COLO829 (cell line): ENCODE measurements at places on chromosomes 6 and 20.

GRCh38 chr6:132746048-132746447 lies 11.7 kb downstream of the VNN2 start:
- no peak for DNase-seq

DNA sequence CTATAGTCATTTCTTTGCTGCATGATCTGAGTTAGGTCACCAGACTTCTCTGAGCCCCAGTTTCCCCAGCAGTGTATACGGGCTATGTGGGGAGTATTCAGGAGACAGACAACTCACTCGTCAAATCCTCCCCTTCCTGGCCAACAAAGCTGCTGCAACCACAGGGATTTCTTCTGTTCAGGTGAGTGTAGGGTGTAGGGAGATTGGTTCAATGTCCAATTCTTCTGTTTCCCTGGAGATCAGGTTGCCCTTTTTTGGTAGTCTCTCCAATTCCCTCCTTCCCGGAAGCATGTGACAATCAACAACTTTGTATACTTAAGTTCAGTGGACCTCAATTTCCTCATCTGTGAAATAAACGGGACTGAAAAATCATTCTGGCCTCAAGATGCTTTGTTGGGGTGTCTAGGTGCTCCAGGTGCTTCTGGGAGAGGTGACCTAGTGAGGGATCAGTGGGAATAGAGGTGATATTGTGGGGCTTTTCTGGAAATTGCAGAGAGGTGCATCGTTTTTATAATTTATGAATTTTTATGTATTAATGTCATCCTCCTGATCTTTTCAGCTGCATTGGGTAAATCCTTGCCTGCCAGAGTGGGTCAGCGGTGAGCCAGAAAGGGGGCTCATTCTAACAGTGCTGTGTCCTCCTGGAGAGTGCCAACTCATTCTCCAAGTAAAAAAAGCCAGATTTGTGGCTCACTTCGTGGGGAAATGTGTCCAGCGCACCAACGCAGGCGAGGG lies 594 bp upstream of the CDKN1A start:
- no peak for DNase-seq

GRCh38 chr6:75107913-75108312 lies 97.9 kb downstream of the COL12A1 start:
- DNase-seq, result no peak

GRCh38 chr20:25062841-25063240 lies 4.9 kb upstream of the ACSS1 start:
- DNase-seq, result no peak

DNA sequence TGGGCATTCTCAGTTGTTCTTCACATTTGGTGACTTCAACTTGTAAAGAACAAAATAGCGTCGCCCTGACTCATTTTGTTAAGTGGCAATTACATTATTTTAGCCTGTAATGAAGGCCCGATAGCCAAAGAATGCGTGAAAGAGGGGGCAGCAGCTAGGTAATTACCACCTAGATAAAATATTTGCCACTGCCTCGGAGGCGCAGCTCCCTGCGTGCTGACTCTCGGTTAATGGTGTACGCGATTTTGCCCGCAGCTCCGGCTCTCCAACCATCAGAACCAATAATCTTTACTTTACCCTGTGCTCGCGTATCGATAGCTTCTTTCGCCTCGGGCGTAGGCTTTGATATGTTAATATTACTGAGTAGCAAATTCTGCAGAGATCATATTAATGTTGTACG lies 8.7 kb downstream of the TFAP2D start:
- no peak for DNase-seq

GRCh38 chr6:53426667-53427270 lies 78.0 kb upstream of the ELOVL5 start:
- no peak for DNase-seq

DNA sequence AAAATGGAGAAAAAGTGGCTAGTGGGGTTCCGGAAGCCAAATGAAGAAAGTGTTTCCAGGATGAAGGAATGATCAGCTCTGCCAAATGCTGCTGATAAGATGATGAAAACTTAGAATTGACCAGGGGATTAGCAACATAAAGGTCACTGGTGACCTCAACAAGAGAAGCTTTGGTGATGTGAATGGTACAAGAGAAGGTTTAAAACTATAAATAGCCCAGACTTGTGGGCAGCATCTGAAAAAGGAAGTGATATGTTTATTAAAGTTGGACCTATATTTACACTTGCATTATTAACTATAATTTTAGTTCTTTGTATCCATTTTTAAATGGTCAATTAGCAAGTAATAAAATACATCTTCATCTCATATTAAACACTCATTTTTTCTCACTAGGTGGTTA lies 45.1 kb downstream of the CGA start:
- no peak for DNase-seq

DNA sequence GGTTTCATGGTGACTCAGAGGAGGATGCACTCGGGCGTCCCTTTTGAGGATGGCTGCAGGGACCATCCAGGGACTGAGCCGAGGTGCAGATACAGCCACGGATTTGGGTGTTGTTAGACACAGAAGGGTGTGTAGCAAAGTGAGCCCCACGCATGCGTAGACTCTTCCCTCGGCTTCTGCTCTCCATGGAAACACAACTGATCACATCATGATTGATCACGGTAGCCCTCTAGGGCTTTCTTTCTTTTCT lies 606 bp upstream of the ULBP1 start:
- DNase-seq, result no peak

- no peak for DNase-seq
These were observed 73.3 kb downstream of the MAP3K4 start for GRCh38 chr6:161064915-161065314.

DNA sequence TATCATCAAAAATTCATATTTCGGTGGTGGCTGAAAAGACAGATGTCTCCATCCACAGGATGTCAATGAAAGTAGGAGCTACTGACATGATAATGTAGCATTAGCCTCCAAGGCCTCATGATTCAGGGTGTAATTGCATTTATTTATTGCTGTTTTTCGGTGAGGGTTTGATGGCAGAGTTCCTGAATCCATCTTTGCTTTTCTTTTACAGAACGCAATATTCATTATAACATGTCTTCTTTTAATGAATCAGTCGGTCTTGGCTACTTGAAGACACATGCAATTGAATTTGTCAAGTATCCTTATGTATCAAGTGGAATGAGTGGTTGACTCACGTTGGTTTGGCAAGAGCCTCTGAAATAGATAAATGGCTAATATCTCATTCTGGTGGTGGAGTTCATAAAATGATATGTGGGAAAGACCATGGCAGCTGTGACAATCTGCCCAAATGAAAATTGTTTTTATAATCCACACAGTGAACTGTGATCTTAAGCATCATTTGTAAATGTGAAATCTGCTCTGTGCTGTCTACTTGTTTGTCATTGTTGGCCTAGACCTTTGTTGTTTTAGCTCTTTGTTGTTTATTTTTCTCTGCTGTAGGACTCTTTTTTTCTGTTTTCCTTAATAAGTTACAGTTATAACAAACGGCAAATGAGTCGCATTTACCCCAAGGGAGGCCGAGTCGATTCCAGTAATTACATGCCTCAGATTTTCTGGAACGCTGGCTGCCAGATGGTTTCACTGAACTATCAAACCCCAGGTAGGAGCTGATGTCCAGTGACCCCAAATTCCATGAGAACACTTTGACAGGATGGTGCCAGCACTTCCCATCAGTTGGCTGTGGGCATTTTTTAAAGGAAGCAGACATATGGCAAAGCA lies 105.7 kb upstream of the LAMP5 start:
- no peak for DNase-seq

DNA sequence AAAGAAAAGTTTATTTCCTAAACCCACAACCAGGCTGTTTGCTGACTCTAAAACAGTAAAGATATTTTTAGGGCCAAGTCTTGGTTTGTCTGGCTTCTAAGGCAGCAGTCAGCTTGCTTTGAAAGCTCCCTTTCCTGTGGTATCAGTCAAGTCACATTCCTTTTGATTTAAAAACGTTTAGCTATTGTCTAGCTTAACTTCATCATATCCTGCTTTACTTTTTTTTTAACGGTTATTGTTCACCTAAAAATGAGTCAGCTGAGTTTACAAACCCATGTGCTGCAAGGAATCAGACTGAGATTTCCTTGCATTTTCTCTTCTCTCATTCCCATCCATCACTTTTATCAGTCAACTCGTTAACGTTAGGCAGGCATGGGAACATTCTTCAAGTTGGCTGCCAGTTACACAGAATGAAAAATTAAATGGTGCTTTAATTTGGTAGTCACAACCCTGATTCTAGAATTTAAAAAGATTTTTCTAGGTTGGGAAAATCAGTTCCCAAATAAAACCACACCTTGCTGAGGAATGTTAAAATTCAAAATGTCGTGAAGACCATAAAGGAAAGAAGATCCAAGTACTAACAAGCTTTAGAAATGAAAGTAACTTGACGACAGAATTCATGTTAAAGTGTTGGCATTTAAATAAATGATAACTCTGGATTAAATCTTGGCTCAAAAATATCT lies 45.9 kb downstream of the ELOVL5 start:
- DNase-seq, result no peak

- peak; percentile 13 for DNase-seq
These were observed 59.7 kb upstream of the PHACTR1 start for GRCh38 chr6:12656906-12657305.

- DNase-seq, result no peak
These were observed 52.5 kb downstream of the ATG5 start for GRCh38 chr6:106273087-106273486.

GRCh38 chr20:37839432-37839827 lies 63.5 kb upstream of the VSTM2L start:
- DNase-seq, result no peak

GRCh38 chr6:43915986-43916923 lies 146.2 kb downstream of the VEGFA start:
- no peak for DNase-seq

GRCh38 chr20:235891-236290 lies 8.8 kb downstream of the DEFB129 start:
- DNase-seq, result no peak

DNA sequence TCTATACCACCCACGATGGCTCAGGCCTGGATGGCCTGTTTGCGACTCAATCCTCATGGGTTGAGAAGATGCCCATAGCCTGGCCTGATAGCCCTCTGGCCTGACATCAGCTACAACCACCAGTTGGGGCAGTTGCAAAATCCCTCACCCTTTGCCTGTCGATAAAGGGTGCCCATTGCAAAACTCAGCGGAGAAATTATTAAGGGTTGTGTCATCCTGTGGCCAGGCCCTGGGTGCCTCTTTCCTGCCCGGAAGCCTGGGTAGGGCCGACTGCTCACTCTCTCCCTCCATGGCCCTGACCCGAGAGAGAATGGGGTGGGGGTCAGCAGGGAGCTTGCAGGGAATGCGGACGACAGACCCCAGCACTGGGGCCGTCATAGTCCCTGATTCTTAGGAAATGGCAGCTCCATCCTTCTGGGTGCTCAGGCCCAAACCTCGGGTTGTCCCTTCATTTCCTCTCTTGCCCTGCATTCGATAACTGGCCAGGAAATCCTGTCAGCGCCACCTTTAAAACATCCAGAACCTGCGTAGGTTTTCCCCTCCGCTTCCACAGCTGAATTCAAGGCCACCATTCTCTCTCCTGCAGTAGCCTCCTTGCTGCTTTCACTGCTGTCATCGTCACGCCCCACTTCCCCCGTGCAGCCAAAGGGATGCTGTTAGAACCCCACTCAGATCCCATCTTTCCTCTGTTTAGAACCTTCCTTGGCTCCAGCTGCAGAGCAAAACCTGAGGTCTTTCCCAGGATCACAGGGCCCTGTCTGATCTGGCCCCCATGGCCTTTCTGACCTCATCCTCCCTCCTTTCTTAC lies 31.1 kb downstream of the CEBPB start:
- DNase-seq, result no peak

GRCh38 chr20:39066471-39067242 lies 104.5 kb downstream of the DHX35 start:
- no peak for DNase-seq

DNA sequence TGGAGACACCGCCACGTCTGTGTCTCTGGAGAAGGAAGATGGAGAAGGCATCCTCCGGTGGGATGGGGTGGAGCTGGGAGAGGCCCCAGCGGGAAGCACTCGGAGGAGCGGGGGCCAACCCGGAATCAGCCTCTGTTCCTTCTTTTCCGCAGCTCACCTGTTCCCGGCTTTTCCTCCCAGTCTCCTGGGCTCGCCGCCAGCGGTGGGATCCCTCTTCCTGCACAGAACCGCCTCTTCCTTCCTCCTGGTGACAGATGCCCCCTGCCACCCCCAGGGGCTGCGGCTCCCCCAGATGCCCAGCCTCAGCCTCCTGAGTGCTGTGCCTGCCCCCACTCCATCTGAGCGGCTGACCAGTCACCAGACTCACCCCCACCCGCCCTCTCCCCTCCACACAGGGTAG lies 23.3 kb downstream of the RAMACL start:
- no peak for DNase-seq

DNA sequence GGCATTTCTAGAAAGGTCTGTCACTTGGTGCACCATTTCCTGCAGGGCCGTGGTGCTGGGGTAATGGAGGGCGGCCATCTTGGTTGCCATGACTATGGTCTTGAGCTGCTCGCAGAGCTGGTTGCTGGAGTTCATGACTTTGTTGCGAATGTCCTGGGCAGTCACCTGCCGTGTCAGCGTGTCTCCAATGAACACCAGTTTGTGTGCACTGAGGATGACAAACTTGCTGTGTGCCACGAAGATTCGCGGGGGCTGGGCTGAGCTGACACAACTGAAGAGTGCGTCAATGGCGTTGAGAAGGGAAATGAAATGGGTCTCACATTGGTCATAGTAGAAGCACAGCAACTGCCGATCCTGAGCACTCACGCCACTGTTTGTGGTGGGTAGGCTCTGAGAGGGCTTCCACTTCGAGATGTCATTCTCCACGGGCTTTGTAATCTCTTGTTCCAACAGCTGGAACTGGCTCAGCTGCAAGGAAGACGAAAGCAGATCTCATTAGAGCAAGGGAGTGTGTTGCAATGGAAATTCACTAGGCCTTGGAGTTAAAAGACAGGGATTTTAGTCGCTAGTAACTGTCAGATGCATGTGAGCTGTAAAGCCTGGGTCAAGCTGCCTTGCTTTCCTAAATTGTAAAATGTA lies 47.1 kb downstream of the NEDD9 start:
- DNase-seq, result no peak

- peak; percentile 51 for DNase-seq
These were observed 114.5 kb downstream of the SLC22A3 start for GRCh38 chr6:160462551-160463109.
